Activated CD8-positive, alpha-beta memory T cell treated with anti-CD3 and anti-CD28 coated beads for 24 hours (primary cell): ENCODE measurements at places on chromosomes 1 and 21.

- DNase-seq: no peak
These were observed 17.1 kb upstream of the RNF11 start for GRCh38 chr1:51219022-51219421.

GRCh38 chr21:35529171-35529863, 480.2 kb upstream of the RUNX1 start:
- DNase-seq: no peak

DNA sequence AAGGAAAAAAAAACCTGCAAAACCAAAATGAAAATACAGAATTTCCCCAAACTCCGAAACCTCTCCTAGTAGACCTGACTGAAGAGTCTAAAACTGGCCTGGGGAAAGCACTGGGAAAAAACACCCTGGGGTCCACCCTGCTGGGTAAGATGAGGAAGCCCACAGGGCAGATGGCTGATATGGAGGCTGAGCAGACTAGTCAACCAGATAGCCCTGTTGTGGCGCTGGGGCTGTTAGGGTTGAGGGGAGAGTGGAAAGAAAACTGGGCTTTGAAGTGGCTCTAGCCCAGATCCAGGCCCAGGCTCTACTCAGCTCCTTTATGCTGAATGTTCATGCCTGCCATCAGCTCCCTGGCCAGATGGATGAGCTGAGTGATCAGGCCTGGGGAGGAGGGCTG, 6.8 kb upstream of the SLAMF1 start:
- DNase-seq: no peak

- no peak for DNase-seq
These were observed 193.6 kb downstream of the RPS6KC1 start for GRCh38 chr1:213244664-213245091.

DNA sequence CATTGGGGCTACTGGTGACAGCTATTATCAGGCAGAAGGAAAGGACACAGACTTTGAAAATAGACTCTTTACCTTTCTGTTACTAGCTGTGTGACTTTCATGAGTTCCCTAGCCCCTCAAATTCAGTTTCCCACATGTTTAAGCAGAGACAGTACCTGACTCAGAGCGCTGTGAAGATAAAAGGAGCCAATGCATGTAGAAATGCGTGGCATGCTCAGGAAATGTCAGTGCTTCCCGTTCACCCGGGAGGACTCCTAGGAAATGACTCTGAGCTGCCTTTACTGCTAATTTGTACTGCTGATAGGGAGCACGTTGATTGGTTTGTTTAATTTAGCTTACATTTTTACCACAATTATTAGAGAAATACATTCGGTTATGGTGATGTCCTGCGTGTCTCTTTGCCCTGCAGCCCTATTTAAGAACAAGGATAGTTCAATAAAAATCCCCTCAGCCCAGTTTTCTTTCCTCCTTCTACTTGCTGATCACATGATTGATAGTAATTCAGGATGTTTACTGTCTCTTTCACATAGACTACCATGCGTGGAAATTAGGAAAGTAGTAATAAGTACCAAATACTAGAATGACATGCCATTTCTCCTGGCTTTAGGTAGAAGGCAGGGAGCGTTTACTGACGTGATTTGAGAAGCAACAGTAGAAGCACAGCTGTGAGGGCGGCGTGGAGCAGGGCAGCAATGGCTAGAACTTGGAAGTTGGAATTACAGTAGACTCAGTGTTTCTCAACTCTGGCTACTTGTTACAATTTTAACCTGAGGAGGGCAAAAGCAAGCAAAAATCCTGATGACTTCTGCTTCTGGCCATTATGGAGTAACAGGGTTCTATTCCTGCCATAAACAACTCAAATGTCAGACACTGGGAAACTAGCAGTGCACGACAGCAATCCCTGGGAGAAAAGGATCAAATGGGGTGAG, 15.9 kb downstream of the PDIK1L start:
- no peak for DNase-seq

GRCh38 chr1:159752135-159752580, 28.6 kb upstream of the DUSP23 start:
- DNase-seq: no peak

DNA sequence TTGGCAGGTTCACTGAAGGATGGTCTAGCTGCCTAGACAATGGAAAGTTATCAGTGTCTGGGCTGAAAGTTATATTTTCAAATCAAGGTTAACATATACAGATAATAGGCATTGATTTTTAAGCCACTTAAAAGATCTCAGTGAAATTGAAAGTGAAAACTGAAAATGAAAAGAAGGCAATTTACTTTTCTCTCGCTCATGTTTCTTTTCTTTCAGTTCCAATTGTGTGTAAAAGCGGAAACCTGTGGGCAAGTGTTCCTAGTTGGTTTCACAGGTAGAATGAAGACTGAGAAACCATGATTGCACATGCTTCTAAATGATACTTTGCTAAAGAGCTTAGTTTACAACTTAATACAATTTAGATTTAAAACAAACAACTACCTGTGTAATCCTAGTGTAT, 383.7 kb downstream of the ZP4 start:
- no peak for DNase-seq

DNA sequence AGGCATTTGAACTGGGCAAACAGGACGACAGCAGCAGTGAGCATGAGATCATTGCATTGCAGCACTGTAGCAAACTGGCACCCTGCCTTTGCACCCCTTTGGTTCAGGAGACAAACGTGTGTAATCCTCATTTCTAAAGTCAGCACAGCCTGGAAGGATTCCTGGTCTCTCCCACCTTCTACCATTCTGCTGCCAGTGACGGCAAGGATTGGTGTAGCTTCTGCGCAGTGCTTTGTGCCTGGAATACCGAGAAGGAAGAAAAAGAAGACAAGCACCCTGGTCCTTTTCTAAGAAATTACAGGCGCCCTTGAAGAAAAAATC, 805.3 kb downstream of the USP25 start:
- DNase-seq: no peak

DNA sequence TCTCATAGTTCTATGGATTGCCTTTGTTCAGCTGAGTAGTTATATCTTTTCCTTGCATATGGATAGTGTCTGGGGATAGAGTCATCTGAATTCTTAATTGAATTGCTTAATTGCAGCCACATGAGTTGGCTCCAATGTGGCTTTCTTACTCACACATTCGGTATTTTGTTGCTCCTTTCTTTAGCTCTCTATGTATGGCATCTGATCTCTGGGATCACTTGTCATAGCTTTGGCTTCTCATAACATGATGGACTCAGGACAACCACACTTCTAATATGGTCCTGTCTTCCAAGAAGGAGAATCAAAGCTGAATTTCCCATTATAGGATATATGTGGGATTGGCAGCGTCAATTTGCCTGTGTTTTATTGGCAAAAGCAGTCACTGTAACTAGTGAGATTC, 716.2 kb downstream of the NCAM2 start:
- no peak for DNase-seq

GRCh38 chr1:14479865-14480264, 118.6 kb upstream of the KAZN start:
- DNase-seq: no peak

DNA sequence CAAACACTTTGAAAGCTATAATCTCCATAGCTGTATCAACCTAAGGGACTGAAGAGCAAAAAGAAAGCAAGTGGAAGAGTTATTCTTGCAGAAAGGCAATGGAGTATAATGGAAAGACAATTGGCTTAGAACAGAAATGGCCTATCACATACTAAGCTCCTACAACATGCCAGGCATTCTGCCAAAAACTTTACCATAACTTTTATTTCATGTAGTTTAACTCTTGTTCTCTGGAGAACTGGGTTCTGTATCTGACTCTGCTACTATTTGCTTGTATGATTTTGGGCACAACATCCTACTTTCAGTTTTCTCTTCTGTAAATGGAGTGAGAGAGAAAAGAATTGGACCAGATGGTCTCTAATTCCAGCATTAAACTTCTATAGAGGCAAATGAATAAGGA, 449.1 kb downstream of the GPATCH2 start:
- DNase-seq: no peak

DNA sequence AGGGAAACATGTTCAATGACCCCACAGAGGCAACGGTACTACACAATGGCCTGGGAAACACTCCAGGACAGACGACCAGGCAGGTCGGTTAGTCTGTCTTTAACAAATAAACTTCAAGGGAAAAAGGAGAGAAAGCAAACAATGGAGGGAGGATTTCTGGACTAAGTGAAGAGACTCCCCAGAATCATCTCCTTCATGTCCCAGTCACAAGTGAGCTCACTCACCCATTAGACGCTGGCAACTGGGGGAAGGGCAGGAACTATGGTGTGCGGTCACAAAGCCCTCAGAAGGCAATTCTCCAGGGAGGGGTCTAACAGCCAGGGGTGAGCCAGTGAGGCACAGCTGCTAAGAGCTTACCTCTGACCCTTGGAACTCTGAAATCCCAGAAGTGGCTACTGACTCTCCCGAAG, 55.7 kb upstream of the NADK start:
- no peak for DNase-seq

GRCh38 chr21:32307706-32308105, 9.1 kb downstream of the MRAP start:
- no peak for DNase-seq

DNA sequence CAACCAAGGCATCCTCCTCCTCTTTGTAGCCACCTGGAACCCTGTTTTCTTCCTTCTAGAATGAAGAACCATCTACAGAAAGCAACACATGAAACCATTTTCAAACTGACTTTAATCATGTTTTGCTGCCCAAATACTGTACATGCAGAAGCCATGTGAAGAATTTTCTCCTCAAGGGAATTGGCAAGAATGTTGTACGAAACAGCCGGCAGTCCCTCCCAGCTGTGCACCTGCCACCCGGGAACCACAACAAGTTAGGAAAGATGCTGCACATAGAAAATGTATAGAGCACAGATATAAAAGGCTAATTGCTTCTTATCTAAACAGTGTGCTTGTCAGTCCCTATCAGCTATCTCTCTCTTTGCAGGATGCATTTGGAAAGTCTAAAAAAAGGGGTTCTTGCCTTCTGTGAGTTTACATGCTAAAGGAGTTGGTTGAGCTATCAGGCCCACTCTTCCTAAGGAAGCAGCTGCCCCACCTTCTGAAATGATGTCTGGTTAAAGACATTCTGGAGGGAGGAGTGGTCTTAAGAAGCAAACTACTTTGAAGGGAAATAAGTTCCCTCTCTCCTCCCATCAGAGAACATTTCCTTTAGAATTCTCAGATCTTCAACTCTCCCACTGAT, 44.8 kb downstream of the RIMS3 start:
- DNase-seq: no peak

DNA sequence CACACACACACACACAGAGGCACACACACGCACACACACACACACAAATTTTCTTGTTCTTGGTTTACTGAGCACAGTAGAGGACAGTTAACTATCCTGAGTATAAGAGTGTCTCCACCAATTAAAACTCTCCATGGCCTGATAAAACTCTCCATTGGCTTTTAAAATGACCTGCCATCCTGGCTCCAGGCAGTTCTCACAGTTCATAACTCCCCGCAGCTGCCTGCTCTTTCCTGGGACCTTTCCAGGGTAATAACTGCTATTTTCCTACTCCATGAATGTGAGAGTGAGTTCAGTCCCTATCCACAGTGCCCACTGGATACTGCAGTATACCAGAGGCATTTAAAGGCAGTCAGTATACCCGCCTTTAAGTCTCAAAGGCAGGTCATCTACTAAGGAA, 351.5 kb downstream of the PLPP3 start:
- no peak for DNase-seq

DNA sequence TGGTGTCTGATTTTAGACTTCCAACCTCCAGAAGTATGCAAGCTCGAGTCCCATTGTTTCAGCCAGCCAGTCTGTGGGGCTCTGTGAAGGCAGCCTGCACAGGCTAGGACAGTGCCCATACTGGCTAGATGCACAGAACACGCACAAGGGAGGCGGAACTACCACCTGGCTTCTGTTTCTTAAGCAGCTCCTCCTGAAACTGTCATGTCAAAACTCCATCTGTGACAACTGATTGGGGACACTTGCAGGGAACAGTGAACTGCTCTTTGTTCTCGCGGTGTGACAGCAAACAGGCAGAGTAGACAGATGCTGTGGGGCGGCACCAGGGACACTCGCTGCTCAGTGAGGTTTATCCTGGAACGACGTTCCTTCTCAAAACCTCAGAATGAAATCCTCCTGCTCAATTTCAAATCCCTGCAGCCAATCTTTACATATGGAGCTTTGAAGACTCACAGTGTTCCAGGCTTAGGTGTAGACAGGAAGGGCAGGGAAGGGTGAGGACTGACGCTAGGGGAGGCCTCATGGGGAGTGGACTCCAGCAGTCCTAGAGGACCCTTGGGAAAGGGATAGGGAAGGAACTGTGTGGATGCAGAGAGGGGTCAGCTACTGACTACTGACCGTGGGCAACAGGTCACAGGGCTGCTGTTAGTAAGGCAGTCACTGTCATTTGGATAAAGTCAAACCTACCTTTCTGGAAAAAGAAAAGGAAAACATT, 73.8 kb downstream of the ERG start:
- no peak for DNase-seq

GRCh38 chr21:46347791-46348381, 23.9 kb downstream of the PCNT start:
- DNase-seq: no peak

GRCh38 chr1:234970731-234971476, 157.7 kb downstream of the TOMM20 start:
- peak; percentile 62 for DNase-seq

GRCh38 chr1:84166797-84167196, 22.7 kb downstream of the PRKACB start:
- DNase-seq: no peak

DNA sequence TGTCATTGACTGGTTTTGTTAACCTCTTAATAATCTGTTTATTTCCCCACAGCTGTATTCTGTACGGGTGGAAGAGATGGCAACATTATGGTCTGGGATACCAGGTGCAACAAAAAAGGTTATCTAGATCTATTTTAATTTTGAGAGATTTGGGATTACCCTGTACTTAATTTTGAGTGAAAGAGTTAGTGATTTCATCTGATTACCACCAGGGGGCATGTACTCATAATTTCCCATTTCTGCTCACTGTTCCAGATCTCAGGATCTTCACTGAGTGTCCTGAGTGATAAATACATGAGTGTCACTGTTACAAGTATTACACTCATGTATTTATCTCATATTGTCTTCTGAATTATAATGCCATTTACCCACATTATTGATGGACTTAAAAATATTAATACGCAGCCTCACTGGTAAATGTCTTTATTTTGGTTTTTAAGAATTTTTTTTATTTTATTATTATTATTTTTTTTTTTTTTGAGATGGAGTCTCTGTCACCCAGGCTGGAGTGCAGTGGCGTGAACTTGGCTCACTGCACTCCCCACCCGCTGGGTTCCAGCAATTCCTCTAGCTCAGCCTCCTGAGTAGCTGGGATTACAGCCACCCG, 27.4 kb downstream of the DTL start:
- no peak for DNase-seq

DNA sequence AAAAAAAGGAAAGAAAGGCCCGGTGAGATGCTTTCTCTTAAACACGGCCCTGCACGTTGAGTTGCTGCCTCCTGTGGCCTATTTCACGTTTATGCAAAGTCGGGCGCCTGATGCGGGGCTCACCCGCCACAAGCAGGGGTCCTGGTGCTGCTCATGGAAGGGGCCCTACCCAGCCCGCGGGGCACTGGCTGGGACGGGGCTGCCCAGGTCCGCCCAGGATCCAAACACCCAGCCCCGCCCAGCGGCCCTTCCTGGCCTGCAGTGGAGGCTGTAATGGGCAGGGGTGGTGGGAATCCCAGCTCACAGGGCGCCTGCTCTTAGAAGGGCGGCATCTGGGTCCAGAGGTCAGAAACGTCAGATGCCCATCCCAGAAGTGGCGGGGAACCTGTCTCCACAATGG, 1.6 kb downstream of the COL6A2 start:
- peak; percentile 58 for DNase-seq
